ENCODE measurements at places on chromosomes 3 and 15.

GRCh38 chr15:42736793-42737528, at the start of gene CDAN1:
CDAN1 (minus strand) TSS chr15:42737128; CDS start chr15:42737102, 26 bp downstream.
- DNase-seq: peak; percentile 46

GRCh38 chr3:71035314-71035713, 548.2 kb downstream of the FOXP1 start:
- DNase-seq: no peak

DNA sequence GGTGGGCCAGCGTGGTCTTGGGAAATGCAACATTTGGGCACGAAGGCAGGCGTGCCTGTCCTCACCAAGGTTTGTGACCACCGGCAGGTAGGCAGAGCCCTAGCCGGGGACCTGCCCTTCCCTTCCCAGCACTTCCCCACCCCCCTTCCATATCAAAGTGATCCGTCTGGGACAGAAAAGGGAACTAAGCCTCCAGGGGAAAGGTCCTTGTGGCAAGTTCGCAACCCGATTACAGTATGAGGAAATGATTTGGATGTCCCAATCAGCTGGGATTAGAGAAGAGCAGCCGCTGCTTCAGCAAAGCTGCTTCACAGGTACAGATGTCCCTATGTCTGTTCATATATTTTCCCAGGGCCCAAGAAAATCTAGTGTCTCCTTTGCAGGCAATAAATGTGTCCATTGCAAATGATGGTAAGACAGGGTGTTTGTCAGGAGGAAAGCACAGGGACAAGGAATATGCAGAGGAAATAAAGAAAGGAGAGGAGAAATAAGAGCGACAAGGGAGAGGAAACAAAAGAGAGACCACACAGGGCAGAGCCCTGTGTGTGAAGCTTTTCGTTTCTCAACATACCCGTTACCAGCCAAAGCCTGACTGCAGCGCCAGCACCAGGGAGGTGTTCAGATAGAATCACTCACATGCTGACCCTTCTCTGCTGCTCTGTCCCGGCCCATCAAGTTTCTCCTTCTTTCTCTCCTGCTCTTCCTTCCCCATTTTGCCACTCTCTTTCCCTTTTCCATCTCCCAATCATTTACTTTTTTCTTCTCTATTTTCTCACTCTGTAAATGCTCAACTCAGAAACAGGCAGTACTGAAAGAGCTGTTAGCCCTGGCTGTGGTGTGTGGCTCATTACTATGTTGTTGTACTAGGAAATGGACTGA, 17.4 kb upstream of the SECISBP2L start:
- no peak for DNase-seq

GRCh38 chr3:15215996-15216395, 9.9 kb downstream of the CAPN7 start:
- no peak for DNase-seq

DNA sequence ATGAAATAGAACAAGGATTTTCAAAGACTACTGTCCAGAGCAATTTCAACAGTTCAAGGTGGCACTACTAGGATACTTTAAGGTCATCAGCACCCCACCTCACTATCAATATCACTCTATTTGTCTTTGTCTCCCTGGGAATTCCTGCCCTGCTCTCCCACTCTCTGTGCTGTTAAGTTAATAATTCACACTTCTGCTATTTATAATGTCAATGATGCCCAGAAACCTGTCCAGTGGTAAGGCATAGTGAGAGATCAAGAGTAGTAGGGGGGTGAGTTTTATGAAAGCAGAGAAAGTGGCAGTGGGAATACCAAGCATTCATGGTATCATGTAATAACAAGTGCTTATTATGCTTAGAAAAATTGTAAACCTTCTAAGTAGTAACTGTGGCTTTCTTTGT, 7.3 kb downstream of the TMCO5A start:
- DNase-seq: no peak

DNA sequence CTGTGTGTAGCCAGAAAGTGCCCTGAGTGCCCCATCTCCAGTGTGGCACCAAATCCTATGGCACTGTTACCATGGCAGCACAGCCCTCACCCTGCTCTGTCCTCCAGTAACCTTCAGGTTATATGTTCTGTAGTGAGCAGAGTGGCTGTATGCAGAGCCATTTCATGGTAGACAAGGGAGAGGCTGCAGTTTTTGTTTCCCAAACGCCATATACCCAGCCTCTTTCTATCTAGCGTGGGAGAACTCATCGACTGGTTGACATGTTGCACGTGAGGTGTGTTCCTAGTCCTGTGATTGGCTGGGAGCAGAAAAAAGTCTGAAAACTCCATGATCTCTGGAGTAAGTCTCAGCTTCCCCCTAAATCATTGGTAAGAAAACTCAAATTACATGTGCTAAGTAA, 2.0 kb downstream of the SIDT1 start:
- DNase-seq: no peak

GRCh38 chr3:100073049-100073713, 41.1 kb downstream of the FILIP1L start:
- no peak for DNase-seq

DNA sequence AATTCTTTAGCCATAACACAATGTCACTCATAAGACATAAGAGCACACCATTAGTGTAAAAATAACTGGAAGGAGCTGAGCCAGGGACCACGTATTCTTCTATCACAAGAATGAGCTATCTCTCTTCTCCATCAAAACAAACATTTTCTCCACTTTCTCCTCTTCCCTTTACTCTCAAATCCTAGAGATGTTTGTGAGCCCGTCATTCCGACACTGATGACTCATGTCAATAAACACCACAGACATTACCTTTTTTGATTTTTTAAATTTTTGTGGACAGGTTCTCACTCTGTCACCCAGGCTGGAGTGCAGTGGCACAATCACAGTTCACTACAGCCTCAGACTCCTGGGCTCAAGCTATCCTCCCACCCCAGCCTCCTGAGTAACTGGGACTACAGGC, 86.6 kb downstream of the MEX3B start:
- DNase-seq: no peak

GRCh38 chr3:129612534-129613366, 6.3 kb upstream of the PLXND1 start:
- no peak for DNase-seq

GRCh38 chr15:42737529-42738328, 801 bp upstream of the CDAN1 start:
- DNase-seq: no peak

- peak; percentile 32 for DNase-seq
Measured at GRCh38 chr3:157174290-157174648, 14.3 kb upstream of the CCNL1 start.

- no peak for DNase-seq
Measured at GRCh38 chr3:71156062-71156665, 427.4 kb downstream of the FOXP1 start.

DNA sequence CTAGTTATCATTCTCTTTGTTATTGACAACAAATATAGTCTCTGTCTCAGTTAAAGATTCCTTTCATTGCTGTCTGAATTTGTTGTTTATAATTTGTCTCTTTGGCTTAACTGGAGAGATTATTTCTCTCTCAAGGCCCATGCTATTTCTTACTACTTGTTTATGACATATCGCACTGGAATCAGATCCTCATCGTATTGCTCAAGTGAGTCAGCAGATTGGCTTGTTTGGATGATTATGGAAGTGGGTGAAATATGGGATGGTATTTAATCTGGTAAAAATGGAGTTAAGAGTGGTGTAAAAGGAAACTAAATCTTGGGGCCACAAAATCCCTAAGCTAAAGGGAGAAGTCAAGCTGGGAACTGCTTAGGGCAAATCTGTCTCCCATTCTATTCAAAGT, 613.1 kb downstream of the SI start:
- no peak for DNase-seq

- no peak for DNase-seq
Measured at GRCh38 chr15:58466566-58466965, 34.8 kb downstream of the LIPC start.

DNA sequence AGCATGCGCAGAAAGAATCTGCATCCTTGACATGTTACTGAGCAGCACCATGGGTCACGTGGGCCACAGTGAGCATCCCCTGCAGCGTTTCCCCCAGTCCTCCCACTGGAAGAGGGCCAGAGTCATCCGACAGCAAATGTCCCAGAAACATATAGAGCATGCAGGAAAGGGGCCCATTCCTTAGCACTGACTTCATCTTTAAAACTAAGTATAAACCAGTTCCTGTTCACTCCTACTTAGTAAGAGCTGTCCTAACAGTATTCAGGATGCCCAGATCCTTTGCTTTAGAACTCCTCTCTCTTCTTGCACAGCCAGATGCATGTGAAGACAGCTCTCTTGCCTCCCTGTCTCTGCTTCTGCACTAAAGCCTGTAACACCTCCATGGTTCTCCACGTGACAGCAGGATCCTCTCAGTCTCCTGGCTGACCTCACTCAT, 79.3 kb upstream of the OXTR start:
- DNase-seq: no peak

DNA sequence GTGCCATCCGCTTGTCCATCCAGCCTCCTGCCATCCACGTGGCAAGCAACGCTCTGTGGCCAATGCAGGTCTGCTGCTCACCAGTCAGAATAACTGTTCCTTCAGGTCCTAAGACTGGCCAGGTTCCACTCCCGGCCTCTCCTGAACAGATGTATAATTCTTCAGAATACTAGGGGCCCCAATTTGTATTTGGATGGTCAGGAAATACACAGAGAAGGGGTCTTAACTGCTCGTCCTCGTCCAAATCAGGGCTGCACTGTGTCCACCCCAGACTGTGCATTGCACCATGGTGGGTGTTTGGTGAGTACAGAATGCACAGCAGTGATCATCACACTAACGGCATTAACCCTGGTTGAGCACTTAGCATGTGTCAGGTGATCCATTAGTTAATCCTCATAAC, 46.0 kb downstream of the MINAR1 start:
- no peak for DNase-seq

- DNase-seq: no peak
Measured at GRCh38 chr3:86282106-86282787, 708.7 kb downstream of the VGLL3 start.

GRCh38 chr3:187570776-187571175, 99.4 kb downstream of the SST start:
- DNase-seq: no peak

- DNase-seq: no peak
Measured at GRCh38 chr3:148825476-148825875, 2.1 kb upstream of the CPB1 start.

GRCh38 chr3:62134061-62134496, 239.3 kb downstream of the FEZF2 start:
- DNase-seq: no peak

- no peak for DNase-seq
Measured at GRCh38 chr3:169082076-169082475, 581.4 kb downstream of the MECOM start.

GRCh38 chr15:66839506-66840112, 137.6 kb downstream of the SMAD6 start:
- no peak for DNase-seq

DNA sequence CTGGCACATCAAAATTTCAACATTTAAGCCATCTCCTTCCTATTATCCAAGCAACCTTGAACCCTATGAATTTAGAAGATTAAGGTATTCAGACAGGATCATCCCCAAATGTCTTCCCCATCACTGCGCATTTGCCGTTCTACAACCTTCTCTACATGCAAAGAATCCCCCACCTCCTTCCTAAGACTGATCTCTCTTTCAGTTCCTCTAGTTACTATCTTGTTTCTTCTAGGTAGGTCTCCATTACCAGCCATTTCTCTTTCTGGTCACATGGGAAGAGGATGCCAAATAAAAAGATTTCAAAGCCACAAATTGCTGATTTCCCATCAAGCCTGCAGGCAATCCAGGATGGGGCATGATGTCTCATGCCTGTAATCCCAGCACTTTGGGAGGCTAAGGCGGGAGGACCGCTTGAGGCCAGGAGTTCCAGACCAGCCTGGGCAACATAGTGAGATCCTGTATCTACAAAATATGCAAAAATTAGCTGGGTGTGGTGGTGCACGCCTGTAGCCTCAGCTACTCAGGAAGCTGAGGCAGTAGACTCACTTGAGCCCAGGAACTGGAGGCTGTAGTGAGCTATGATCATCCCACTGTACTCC, 29.7 kb upstream of the MTMR10 start:
- DNase-seq: no peak

DNA sequence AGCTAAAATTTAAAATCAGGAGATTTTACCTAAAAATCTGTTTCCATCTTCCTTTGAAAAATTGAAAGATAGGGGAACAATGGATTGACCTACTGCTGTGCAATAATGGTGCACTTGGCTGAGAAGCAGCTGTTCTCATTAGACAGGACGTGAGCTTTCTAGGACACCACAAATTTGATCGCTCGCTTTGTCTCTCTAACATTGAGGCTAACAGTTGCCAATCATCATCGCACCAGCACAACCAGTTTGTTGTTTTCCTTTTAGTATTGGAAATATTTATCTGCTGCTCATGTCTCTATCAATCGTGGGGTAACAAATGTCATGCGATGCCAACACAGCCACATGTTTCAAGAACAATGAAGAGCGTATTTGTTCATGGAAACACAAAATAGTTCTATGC, 228.8 kb upstream of the P2RY1 start:
- DNase-seq: no peak

GRCh38 chr3:31840252-31840651, 140.8 kb downstream of the OSBPL10 start:
- DNase-seq: no peak

GRCh38 chr3:139458348-139458747, 18.0 kb downstream of the RBP2 start:
- DNase-seq: no peak

- DNase-seq: no peak
Measured at GRCh38 chr3:57959423-57960173, 48.6 kb upstream of the FLNB start.

- DNase-seq: no peak
Measured at GRCh38 chr3:88410259-88410658, 260.5 kb downstream of the C3orf38 start.

GRCh38 chr3:196947860-196948441, 5.6 kb upstream of the NCBP2 start:
- DNase-seq: no peak

- no peak for DNase-seq
Measured at GRCh38 chr3:177565981-177566380, 368.7 kb upstream of the TBL1XR1 start.

DNA sequence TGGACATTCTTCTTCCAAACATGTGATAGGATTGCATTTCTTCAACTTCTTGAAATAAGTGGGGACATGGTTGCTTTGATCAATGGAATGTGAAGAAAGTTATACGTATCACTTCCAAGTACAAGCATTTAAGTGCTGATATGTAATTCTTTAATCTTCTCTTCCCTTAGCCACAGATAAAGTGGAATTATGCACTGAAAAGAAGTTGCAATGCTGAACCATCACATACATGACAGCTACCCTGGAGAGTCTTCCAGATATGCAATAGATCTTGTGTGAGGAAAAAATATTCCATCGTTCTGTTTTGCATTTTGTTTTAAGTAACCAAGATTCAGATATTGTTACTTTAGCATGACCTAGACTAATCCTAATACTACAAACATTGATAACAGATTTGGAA, 674.3 kb downstream of the NSUN3 start:
- DNase-seq: no peak

GRCh38 chr3:107596639-107597038, 73.9 kb downstream of the BBX start:
- no peak for DNase-seq
